ENCODE measurements at places on chromosomes 2 and 18. TPM values are rescaled to one million over a fixed set of nuclear protein-coding genes. Genes with fewer than 3 reads are reported as not detected.

The DCC gene
- not detected for total RNA-seq

The ARHGEF33 gene
- 0.59 TPM for total RNA-seq

- DNase-seq = no peak
These were observed 59.1 kb downstream of the ARL4C start for GRCh38 chr2:234437642-234438304.

DNA sequence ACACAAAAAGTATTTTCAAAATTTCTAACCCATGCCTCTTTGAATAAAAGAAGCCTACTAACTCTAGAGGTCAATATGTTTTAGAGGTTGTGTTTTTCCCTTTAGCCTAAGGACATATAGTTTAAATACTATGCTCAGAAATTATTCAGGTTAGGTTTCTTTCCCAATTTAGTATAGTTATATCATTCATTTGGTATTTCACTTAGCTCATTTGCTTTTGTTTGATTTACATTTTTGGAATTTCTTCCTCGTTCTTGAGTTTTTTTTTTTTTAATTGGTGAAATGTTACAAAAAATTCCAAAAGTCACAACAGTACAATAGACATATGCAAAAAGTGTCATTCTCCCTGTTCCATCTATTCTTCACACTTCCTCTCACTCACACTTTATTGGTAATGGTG, 371.3 kb upstream of the TNP1 start:
- DNase-seq = no peak

Measured in RPMI7951 (cell line).